ENCODE measurements at places on chromosomes 12 and 14.

DNA sequence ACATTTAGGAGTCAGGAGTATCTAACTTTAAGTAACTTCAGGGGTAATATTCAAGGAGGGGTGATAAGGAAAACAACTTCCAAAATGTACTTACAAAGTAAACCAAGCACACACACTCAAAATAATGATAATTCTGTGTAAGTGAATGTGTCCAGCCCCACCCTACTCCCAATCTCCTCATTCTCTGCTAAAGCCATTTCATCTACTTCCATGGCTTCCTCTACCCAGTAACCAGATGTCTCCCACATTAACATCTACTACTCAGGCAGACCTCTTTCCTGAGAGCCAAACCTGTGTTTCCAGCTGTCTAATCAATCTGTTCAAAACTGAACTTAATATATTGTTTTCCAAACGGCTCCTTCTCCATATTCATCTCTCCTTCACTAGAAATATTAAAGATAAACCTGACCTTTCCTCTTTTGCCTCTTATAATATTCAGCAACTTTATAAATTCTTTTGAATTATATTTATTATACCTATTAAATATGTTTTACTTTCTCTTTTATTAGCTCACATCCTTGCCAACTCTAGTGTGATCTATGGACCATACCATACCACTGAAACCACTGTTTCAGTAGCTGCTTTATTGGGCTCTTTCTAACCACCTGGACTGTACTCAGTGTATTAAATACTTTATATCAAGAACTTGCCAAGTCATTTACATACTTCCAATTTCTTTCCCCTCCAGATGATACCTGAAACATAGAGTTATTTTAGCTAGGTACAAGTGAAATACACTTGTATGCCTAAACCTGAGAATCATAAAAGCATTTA is 170.7 kb downstream of the PPFIA2 start:
- no peak for DNase-seq

DNA sequence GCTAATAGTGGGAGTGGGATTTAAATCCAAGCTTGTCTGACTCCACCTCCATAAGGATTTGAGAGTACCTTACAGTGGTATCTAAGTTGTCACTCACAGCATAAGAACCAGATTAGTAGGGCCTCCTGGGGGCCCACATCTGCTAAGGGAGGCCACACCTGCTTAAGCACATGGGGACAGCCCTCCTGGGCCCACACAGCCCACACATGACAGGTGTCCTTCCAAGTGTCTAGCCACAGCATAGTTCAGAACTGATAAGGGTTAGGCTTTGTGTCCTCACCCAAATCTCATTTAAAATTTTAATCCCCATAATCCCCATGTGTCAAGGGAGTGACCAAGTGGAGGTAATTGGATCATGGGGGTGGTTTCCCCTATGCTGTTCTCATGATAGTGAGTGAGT is 186.0 kb upstream of the HMGA2 start:
- DNase-seq = no peak

DNA sequence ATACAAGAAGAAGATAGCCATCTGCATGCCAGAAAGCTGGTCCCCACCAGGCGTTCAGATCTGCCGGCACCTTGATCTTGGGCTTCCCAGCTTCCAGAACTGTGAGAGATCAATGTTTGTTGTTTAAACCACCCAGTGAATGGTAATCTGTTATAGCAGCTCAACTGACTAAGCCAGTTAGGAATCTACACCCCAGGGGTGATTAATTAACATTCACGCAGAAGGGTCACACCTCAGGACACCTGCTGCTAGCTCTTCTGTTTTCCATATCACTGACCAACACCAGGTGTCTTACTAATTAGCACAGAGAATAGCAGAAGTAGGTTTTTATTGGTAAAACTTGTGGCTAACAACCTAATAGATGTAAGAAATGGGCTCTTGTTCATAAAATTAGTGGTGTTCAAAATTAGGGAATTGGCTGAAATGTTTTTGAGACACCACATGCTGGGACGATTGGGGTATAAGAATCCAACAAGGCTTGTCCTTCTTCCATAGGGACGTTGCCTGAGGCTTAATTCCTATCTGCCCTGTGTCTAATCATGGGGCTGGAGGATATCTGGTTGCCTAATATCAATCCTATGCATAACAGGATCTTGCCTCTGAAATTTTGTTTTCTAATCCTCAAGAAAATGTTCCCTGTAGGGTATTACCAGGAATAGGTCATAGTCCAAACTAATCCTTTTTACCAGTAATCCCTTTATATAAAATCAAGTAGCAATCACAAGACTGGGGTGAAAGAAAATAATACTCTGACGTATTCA is 42.0 kb upstream of the CHST11 start:
- no peak for DNase-seq

GRCh38 chr12:132710043-132710404 is 618 bp upstream of the PGAM5 start:
- no peak for DNase-seq

DNA sequence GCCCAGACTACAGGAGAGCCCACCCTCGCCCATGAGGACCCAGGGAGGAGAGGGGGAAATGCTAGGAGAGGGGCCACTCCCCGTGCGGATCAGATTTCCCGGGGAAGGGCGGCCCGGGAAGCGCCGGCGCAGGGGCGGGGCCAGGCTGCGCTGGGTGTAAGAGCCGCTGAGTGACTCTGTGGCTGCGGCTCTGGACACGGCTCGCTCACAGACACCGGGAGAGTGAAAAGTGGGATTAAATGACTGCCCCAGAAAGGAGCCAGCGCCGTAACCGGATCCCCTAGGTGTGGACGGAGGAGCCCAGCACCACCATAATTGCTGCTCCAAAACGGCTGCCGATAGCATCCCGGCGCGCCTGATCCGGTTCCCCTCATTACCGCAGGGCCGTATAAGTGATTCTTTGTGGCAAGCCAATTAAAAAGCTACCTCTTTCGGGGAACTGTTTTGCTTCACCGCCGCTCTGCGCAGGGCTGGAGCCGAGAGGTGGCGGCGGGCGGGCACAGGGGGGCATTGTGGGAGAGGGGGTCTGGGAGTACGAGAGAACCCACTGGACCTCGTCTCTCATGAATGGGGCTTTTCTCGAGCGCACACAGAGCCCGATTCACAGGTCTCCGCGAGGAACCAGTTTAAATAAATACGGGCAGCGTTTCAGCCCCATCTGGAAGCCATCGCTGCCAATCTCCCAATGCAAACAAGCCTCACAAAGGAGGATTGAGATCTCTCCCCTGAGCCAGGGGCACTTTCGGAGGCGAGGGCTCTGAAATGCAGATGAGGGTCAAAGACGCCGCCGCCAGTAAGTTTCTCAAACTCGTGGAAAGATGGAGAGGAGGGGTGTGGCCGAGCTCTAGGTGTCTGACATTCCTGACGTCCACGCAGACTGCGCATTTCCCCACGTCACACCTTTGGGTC is 2.5 kb downstream of the COL2A1 start:
- DNase-seq = no peak

GRCh38 chr14:71554959-71555612 is 377.1 kb upstream of the RGS6 start:
- DNase-seq = no peak

DNA sequence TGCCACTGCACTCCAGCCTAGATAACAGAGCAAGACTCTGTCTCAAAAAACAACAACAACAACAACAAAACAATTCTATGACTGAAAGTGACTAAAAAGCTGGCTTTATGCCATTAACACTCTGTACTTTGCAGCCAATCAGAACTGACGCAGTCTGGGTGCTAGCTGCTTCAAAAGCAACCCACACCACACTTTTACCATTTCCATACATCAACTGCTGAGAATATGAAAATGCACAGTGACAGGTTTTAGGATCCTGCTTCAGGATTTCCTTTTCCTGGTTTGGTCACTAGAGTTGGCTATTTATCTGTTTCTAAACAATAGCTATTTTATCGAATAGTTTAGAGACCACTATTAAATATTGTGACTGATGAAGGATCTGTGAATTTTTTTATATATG is 23.1 kb upstream of the P2RX4 start:
- no peak for DNase-seq

DNA sequence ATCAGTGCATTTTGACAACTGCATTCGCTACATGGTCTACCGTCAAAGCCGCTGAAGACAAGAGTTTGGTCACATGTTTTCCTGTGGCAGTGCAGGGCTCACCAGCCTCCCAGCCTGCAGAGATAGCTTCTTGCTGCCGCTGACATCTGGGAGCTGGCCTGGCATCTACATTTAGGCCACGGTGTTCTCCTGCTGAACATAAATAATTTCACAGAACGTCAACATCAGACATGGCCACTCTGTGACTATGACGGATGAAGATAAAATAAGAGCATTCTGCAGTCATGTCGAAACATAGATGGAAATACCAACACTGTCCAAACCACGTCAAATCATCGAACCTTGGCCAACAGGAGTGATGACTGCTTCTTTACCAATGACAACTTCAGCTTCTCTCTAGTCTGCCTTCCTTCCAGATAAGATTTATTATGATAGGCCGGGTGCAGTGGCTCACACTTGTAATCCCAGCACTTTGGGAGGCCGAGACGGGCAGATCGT is 91.2 kb downstream of the TNFAIP2 start:
- DNase-seq = no peak

- DNase-seq = no peak
Observed at GRCh38 chr12:112314981-112315380, 67.2 kb downstream of the HECTD4 start.

GRCh38 chr12:80192087-80192486 is 92.8 kb downstream of the OTOGL start:
- no peak for DNase-seq

DNA sequence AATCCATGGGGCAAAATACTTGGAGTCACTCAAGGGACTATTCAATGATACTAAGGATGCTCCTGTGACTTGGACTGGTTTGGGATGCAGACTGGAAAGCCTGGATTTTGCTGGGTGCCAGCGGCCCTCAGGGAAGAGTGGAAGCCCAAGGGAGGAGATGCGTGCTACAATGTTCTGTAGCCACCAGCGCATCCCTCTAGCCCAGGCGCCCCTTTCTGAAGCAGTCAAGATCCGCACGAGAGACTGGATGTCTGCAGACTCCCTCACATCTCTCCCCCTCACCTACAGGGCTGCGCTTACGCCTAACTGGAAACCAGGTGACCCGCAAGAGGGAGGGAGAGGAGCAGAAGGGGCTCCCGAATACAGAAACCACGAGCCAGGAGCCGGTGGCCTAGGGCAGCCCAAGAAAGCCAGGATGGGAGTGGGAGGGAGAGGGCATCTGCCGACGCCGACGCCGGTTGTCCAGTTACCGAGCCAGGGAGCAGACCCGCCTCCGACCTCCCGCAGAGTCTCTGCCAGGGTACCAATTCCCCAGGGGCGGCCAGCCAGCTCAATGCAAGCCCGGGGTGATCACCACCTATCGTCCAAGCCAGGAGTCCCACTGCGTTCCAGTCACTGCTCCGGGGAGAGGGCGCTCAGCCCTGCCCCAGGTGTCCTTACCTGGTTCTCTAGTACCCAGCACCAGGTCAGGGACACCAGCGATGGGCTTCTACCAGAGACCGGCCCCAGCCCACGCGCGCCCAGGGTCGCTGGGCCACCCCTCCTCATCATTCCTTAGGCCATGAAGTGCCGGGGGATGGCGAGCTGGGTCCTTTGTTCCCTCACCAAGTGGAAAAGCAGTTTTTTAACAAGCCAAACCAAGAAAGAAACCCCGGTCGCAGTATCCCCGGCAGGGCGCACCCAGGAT is 1.2 kb downstream of the NTN4 start:
- no peak for DNase-seq

DNA sequence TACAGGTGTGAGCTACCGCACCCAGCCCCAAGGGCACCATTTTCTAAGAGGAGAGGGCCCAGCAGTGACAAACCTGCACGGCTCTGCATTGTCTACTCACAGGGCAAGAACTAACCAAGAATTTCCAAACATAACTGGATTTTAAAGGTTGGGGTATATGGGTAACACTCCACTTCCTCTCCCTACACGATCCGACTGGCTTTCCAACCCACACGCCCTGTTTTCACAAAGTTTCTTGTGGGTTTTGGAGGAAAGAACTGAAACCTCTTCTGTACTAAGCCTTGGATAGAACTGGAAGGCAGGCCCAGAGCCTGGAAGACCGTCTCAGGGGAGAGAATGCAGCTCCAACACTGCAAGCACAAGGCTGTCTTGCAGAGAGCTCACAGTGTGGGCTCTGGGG is 24.9 kb downstream of the SNRNP35 start:
- no peak for DNase-seq

DNA sequence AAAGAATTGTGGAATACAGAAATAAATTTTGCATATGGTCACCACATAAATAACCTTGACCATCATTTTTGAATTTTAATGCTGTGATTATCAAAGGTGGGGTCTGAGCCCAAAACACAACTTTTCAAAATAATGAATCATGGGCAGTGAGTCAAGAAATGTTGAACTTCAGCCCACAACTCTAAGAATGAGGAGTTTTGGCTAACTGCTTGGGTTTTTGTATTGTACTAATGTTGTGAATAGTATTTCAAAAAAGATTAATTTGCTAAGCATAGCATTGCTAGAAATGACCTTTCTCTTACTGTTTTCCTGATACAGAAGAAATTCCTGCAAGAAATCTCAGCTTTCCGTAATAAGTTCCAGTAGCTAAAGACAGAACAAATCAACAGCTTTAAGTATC is 24.4 kb upstream of the YARS2 start:
- no peak for DNase-seq

DNA sequence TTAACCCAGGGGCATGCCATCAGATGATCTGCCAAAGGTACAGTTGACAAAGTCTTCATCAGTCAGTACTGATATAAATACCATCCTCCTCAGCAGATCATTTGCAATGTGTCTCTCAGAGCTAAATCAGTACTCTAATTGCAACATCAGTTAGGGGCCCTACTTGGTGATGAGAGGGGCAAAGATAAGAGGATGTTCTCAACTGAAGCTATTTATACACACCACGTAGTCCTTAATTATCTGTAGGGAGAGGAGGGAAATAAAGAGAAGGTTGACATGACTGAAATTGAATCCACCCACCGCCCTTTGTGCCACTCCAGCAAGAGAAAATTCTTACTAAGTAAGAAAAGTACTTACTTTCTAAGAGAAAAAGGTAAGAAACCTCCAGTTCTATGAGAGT is 157.8 kb upstream of the NUDT4 start:
- no peak for DNase-seq

GRCh38 chr12:19206493-19207077 is 77.1 kb downstream of the PLEKHA5 start:
- no peak for DNase-seq

DNA sequence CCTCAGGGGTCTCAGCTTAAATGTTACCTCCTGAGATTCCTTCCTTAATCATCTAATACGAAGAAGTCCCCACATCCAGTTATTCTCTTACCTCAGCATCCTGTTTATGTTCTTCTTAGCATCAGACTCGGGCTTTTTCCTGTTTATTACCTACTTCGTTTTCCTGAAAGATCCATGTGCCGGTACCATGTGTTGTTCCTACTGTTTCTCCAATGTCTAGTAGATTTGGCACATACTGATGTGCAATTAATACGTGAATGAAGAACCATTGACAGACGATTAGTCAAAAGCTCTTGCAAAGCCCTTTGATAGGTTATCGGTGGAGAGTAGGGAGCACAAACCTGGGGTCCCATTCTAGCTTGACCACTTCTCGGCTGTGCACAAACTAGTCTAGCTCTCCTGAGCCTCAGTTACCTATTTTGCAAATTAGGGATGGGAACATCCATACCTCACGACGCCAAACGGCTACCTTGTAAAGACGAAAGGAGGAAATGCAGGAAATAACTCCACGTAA is 735 bp upstream of the MAPKAPK5 start:
- DNase-seq = no peak

Measured in stimulated activated CD8-positive, alpha-beta memory T cell treated with anti-CD3 and anti-CD28 coated beads, Interleukin-7, amount 100 ng/mL, for 1 hour (primary cell).